ENCODE measurements at places on chromosomes 13 and 19. TPM values are rescaled to one million over a fixed set of nuclear protein-coding genes. Genes with fewer than 3 reads are reported as not detected.

SRRM5 gene
- total RNA-seq, result 0.12 TPM

CYP2B6 gene
- total RNA-seq, result not detected

CA11 gene
- 3.1 TPM for total RNA-seq

ZNF296 gene
- total RNA-seq, result 8.1 TPM

KRTDAP gene
- 338 TPM for total RNA-seq

WDR87 gene
- not detected for total RNA-seq

TEX101 gene
- 3.3 TPM for total RNA-seq

TNFRSF19 gene
- 13.1 TPM for total RNA-seq

ZNF560 gene
- not detected for total RNA-seq

ZNF229 gene
- 1.1 TPM for total RNA-seq

LRG1 gene
- 24.9 TPM for total RNA-seq

MCEMP1 gene
- 0.24 TPM for total RNA-seq

IRS2 gene
- total RNA-seq, result 1.6 TPM

STARD13 gene
- 2.3 TPM for total RNA-seq

SULT2A1 gene
- not detected for total RNA-seq

ACP4 gene
- total RNA-seq, result not detected

FDX2 gene
- total RNA-seq, result 11.3 TPM

HCN2 gene
- total RNA-seq, result 0.48 TPM

RABAC1 gene
- 67.9 TPM for total RNA-seq

IGFL3 gene
- total RNA-seq, result not detected

CRLF1 gene
- total RNA-seq, result 7.9 TPM

NLRP7 gene
- total RNA-seq, result not detected

ARL11 gene
- total RNA-seq, result 1.2 TPM

CFD gene
- total RNA-seq, result 21.5 TPM

IGFL1 gene
- 20.2 TPM for total RNA-seq

KLK2 gene
- not detected for total RNA-seq

NOVA2 gene
- 0.40 TPM for total RNA-seq

IFNL3 gene
- not detected for total RNA-seq

ARHGAP45 gene
- 5.1 TPM for total RNA-seq

NCAN gene
- total RNA-seq, result not detected

HSD17B14 gene
- total RNA-seq, result 0.40 TPM

SEMA6B gene
- total RNA-seq, result 2.0 TPM

DCT gene
- total RNA-seq, result not detected

OR4F17 gene
- not detected for total RNA-seq

FCAR gene
- 0.16 TPM for total RNA-seq

LRRC63 gene
- total RNA-seq, result not detected

RPS16 gene
- 2,374 TPM for total RNA-seq

PTGER1 gene
- total RNA-seq, result 0.44 TPM

CAPN12 gene
- total RNA-seq, result 2.2 TPM

TEX30 gene
- total RNA-seq, result 7.9 TPM

ZNF587 gene
- total RNA-seq, result 16.3 TPM

LPAR2 gene
- total RNA-seq, result 7.6 TPM

TMEM161A gene
- total RNA-seq, result 18.7 TPM

LAIR1 gene
- total RNA-seq, result 1.5 TPM

UBE2L5 gene
- total RNA-seq, result not detected

CYP4F8 gene
- total RNA-seq, result not detected

MAB21L1 gene
- total RNA-seq, result 0.28 TPM

ITGBL1 gene
- total RNA-seq, result 0.40 TPM

CBY2 gene
- 0.32 TPM for total RNA-seq

FXYD5 gene
- total RNA-seq, result 114 TPM

C19orf38 gene
- not detected for total RNA-seq

SIGLEC6 gene
- total RNA-seq, result 0.44 TPM

PNMA8B gene
- total RNA-seq, result 0.08 TPM

OCEL1 gene
- total RNA-seq, result 13.3 TPM

CD79A gene
- total RNA-seq, result 2.6 TPM

Data from esophagus mucosa (tissue), 1 donor.